Caco-2 (cell line): ENCODE measurements at places on chromosomes 2 and 18. TPM values are rescaled to one million over a fixed set of nuclear protein-coding genes. Genes with fewer than 3 reads are reported as not detected.

GRCh38 chr18:29749704-29750103 is 1292.8 kb downstream of the DSC3 start:
- no peak for DNase-seq

GRCh38 chr2:237482485-237482884 is 4.6 kb upstream of the MLPH start:
- DNase-seq, result peak; percentile 31

- no peak for DNase-seq
These were observed 520.2 kb upstream of the MYT1L start for GRCh38 chr2:2851316-2851715.

- peak; percentile 80 for DNase-seq
These were observed 8.5 kb upstream of the SPATA3 start for GRCh38 chr2:230987137-230988020.

DNA sequence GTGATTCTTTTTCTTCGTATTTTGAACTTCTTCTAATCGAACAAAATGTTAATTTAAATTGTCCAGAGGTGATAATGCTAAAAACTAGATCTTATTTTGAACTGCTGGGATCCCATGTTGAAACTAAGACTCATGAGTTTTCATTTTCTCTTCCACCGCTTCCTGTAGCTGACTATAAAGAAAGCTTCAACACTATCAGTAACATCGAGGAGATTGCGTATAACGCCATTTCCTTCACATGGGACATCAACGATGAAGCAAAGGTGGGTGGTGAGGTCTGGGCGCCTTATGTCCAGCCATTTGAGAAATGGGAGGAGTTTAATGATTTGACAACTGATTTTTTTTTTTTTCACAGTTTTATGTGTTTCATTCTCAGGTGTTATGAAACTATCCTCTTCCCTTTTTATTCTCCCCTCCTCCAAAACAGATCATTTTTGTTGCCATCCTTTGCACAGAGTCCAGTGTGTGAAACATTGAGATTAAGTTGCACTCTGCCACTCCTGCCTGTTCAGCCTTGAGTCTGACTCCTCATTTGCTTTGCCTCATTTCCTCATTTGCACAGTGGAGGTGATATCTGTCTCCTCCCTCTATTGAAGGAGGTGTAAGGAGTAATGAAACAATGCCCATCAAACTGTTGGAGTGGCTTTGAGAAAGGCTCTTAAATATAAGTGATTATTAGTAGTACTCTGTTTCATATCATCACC is 13.8 kb downstream of the GRHL1 start:
- no peak for DNase-seq

- DNase-seq, result no peak
These were observed 54.5 kb upstream of the DAPL1 start for GRCh38 chr2:158740621-158741020.

- no peak for DNase-seq
These were observed 20.5 kb upstream of the MYCN start for GRCh38 chr2:15919716-15920434.

Gene MYO5B
- 28.3 and 28.6 TPM in 2 replicates for total RNA-seq
